ENCODE measurements at places on chromosomes 6 and 20.

DNA sequence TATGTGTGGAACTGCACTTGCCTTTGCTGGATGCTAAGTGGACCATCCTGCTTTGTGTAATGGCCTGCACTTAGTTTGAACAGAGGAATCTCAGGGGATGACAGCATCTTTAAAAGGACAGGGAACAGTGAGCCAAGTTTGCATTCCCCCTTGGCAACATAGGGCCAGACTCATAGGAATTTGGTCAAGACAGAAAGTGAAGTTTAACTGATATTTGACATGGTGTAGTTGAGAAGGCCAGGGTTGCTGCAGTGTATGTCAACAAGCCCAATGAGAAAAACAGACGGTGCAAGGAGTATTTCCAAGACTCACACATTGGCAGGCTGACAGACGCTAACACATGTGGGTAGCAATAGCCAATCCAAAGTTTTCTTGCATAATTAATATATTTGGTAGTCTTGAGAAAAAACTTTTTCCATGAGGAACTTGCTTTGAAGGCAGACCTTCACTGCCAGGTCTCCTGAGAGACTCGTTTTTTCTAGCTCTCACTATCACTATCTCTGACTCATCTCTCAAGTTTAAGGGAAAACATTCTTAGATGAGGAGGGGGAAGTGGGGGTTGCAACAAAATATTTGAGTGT lies 213.8 kb downstream of the IBTK start:
- no peak for DNase-seq

DNA sequence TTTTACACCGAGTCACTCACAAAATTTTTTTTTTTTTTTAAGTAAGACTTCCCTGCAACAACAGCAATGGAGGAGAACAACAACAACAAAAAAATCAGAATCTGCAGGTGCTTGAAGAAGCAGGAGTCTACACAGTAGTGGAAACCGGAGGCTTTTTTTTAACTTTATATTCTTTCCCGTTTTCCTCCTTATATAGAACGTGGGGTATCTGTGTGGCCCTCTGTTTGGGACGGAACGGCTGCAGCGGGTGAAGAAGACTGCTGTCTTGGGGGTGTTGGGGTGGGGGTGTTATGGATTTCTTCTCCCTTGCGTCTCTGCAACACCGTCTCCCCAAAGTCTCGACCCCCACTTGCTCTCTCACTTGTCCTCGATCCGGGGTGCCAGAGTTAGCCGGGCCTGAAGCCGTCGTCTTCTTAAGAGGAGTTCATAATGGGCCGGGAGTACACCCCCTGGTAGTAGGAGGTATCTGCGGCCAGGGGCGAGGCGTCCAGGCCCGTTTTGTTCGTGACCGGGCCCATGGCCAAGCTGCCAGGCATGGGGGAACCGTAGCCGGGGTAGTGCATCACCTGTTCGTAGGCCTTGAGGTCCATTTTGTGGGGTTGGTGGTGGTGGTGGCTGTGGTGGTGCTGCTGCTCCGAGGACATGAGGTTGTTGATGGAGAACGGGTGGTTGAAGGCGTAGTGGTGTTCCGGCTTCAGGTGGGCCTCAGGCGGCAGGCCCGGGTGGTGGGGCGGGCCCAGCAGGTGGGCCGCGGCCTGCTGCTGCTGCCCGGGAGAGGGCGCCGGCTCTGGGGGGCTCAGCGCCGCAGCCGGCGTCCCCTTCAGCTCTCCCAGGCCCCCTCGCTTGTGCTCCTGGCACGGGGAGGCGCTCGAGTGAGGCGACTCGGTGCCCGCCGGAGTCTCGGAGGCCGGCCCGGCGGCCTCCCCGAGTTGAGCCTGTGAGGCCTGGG lies 2.7 kb downstream of the FOXA2 start:
- DNase-seq: no peak

GRCh38 chr6:143038833-143039232 lies 21.9 kb upstream of the AIG1 start:
- no peak for DNase-seq

- no peak for DNase-seq
These were observed 114.8 kb downstream of the TBXT start for GRCh38 chr6:166052837-166053236.

- no peak for DNase-seq
These were observed 23.6 kb upstream of the ZNF831 start for GRCh38 chr20:59139998-59140397.

DNA sequence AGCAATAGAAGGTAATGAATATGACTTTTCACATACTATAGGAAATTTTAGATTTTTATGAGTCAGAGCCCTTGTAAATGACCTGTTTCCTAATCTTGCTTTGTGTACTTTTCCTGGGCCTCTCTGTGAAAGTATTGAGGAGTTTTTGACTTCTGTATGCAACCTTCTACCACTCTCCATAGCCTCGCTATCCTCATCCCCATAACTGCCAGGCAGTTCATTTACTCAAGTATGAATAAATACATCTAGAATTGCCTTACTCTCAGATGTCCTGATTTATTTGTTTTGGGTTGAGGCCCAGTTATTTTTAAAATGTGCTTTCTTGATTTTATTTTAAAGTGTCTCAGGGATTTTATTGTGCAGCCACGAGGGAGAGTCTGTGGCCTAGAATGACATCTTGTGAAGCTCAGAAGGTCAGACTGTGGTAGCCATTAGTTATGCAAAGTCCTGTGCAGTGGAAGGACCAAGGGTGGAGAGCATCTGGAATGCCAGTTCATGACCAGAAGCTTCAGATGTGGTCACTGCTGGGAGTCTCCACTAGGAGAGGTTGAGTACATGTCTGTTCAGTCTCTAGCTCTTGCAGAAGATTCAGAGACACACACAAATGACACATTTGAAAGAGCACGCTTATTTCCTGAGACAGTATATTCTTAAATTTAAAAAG lies 346.2 kb upstream of the IMPG1 start:
- DNase-seq: no peak

GRCh38 chr20:48734104-48734749 lies 93.6 kb downstream of the PREX1 start:
- DNase-seq: no peak

GRCh38 chr6:19502301-19502700 lies 334.9 kb upstream of the ID4 start:
- DNase-seq: no peak

GRCh38 chr6:170584954-170585498 lies 589 bp upstream of the PDCD2 start:
- no peak for DNase-seq

All from stimulated activated CD4-positive, alpha-beta T cell treated with anti-CD3 and anti-CD28 coated beads, Interleukin-12 subunit alpha, Interleukin-12 subunit beta, amount 100 ng/mL, for 4 hours (primary cell).